T-helper 22 cell (primary cell): ENCODE measurements at places on chromosomes 2 and 18.

- no peak for DNase-seq
These were observed 31.9 kb downstream of the SPAG16 start for GRCh38 chr2:213316001-213316735.

DNA sequence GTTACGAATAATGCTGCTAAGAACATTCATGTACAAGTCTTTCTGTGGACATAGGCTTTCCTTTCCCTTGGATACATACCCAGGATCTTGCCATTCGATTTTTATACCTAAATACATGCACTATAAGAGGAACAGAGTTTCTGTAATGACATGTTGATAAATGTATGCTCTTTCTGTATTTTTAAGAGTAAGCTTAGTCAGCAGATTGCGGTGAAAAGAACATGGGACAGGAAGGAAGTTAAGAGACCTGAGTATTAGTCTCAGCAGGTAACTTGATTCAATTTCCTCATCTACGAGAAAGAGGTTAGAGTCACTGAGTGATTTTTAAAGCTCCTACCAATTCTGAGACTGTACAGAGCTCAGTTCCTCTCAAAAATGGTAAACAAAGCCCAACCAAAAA is 2.6 kb upstream of the TLK1 start:
- DNase-seq, result no peak

DNA sequence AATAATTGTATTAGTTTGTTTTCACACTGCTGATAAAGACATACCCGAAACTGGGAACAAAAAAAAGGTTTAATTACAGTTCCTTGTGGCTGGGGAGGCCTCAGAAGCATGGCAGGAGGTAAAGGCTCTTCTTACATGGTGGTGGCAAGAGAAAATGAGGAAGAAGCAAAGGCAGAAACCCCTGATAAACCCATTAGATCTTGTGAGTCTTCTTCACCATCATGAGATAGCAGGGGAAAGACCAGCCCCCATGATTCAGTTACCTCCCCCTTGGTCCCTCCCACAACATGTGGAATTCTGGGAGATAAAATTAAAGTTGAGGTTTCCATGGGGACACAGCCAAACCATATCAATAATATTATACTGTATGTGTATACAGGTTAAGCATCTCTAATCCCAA is 73.3 kb upstream of the CABLES1 start:
- no peak for DNase-seq

GRCh38 chr18:2392446-2392845 is 178.9 kb downstream of the METTL4 start:
- DNase-seq, result no peak

DNA sequence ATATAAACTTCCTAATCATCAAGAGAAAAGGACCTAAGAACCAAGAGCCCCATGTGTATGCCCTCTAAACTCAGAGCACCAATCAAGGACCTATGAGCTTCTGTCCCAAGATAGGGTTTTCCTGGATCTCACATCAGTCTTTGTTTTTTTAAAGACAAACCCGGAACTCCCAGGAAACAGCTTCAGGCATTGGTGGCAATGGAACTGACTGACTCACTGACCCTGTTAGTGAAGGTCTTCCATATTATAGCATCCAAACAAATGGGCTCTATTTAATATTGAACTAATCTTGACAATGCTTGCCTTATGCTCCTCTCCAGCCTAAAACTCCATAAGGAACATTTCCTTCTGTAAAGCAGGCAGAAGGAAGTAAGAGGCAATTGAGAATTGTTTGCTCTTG is 63.5 kb upstream of the RPE start:
- no peak for DNase-seq

- DNase-seq, result no peak
These were observed 519.6 kb upstream of the LINC00305 start for GRCh38 chr18:64668461-64668962.

GRCh38 chr2:138071720-138072719 is 107.7 kb downstream of the HNMT start:
- no peak for DNase-seq

DNA sequence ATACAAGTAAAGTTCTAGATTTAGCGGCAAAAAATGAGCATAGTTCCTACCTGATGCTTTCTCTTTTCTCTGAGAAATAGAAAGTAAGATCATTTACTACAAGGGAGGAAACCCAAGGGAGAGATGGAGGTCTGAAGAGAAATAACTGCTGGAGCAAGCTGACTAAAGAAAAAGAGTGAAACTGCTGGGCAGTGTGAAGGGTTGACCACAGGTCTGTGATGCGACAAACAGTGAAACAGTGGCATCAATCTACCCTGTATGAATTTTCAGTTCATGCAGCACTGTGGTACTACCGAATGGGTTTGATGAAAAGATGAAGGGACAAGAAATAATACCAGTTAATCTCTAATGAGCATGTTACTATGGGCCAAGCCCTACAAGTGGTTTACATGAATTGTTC is 52.2 kb downstream of the CUL3 start:
- no peak for DNase-seq
